Jurkat, Clone E6-1 (cell line): ENCODE measurements at places on chromosomes 12 and 14.

DNA sequence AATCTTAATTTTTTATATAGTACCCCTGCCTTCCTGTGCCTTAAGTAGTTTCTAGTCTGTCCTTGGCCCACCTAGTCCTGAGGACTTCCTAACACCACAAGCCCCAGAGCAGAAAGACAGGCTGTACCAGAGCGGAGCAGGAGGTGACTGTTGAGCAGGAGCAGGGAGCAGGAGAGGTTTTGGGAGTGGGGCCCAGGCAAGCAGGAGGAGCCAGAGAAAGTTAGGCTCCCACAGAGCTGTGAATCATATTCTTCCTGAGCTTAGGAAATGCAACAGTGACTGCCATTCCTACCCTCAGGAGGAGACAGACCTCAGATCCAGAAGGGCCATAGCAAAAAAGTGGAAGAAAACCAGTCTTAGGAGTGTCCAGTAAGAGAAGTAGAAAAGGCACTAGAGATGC, 28.3 kb upstream of the COL2A1 start:
- no peak for DNase-seq

DNA sequence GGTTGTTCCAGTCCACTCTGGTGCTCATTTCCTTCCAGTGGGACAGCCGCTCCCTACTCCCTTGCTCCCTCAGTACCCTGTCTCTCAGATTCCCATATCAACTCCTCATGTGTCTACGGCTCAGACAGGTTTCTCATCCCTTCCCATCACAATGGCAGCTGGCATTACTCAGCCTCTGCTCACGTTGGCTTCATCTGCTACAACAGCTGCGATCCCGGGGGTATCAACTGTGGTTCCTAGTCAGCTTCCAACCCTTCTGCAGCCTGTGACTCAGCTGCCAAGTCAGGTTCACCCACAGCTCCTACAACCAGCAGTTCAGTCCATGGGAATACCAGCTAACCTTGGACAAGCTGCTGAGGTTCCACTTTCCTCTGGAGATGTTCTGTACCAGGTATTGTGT, 69.9 kb downstream of the RAD52 start:
- no peak for DNase-seq

DNA sequence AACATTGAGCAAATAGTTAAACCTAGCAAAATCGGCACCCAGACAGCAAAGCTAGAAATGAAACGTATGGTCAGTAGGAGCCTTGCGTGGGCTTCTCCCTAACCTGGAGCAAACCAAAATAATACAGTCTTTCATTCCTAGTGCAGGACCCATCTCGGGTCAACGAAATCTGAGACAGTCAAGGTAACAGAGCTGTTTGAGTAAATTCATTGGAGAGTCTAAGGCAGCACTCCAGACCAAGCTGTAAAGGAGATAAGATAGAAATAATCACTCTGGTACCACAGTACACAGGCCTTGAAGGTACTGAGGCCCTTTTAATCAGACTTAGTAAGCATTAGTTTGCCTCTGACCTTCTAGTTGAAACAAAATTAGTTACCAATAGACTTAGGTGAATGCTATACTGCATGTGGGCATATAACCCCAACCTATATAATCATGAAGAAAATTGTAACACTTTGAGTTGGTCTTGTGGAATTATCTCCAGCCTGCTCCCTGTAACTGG, 54.4 kb upstream of the BICD1 start:
- DNase-seq = no peak

GRCh38 chr12:106769546-106769945, 4.9 kb upstream of the RIC8B start:
- no peak for DNase-seq

- no peak for DNase-seq
Measured at GRCh38 chr12:93426412-93426805, 15.3 kb downstream of the UBE2N start.

GRCh38 chr12:114412825-114413749, 7.1 kb upstream of the TBX5 start:
- no peak for DNase-seq

- DNase-seq = no peak
Measured at GRCh38 chr14:67493092-67493717, 4.7 kb upstream of the TMEM229B start.
